ENCODE measurements at places on chromosomes 16 and 17. TPM values are rescaled to one million over a fixed set of nuclear protein-coding genes. Genes with fewer than 3 reads are reported as not detected.

Gene KATNB1
- 22.3 TPM for total RNA-seq

Gene SCO1
- total RNA-seq: 15.3 TPM

Gene ABCC6
- not detected for total RNA-seq

Gene KRTAP9-2
- total RNA-seq: not detected

Gene UQCRC2
- 146 TPM for total RNA-seq

Gene FOXL1
- total RNA-seq: not detected

Gene VMO1
- not detected for total RNA-seq

Gene KRT14
- not detected for total RNA-seq

Gene PTX4
- not detected for total RNA-seq

Gene CMIP
- 35.3 TPM for total RNA-seq

Gene GAST
- total RNA-seq: not detected

Gene TMEM114
- not detected for total RNA-seq

Gene KRT25
- not detected for total RNA-seq

Gene VTN
- total RNA-seq: 0.17 TPM

Gene CDH3
- total RNA-seq: 0.22 TPM

Gene ABCA6
- total RNA-seq: 0.25 TPM

Gene CENPT
- total RNA-seq: 77.5 TPM

Gene ITGAD
- total RNA-seq: not detected

Gene EFCAB5
- total RNA-seq: 0.53 TPM

Gene CYB5D1
- total RNA-seq: 8.7 TPM

Gene CDK5R1
- 21.7 TPM for total RNA-seq

Gene ZNF174
- 5.6 TPM for total RNA-seq

Gene GNG13
- not detected for total RNA-seq

Gene TEKT1
- total RNA-seq: not detected

Gene CKLF
- 10.6 TPM for total RNA-seq

Gene MEOX1
- total RNA-seq: 0.50 TPM

Gene ABI3
- total RNA-seq: 5.8 TPM

Gene CALB2
- total RNA-seq: not detected

Gene TMEM132E
- total RNA-seq: not detected

Gene PRSS53
- 3.9 TPM for total RNA-seq

Gene DPEP2
- 43.5 TPM for total RNA-seq

Gene CLEC10A
- 0.59 TPM for total RNA-seq

Gene CSNK1D
- total RNA-seq: 277 TPM

Gene MAPT
- 0.53 TPM for total RNA-seq

Gene LRRC46
- total RNA-seq: 0.42 TPM

Gene CD300A
- total RNA-seq: 2.6 TPM

Gene PLD2
- total RNA-seq: 10.2 TPM

Gene TP53TG3B
- total RNA-seq: not detected

Gene CES5A
- not detected for total RNA-seq

Gene IL21R
- 34.8 TPM for total RNA-seq

Gene OR1A1
- not detected for total RNA-seq

Gene TNK1
- total RNA-seq: 12.4 TPM

Gene OSGIN1
- total RNA-seq: 2.6 TPM

Gene PROCA1
- 3.5 TPM for total RNA-seq

Gene ST6GALNAC2
- 0.49 TPM for total RNA-seq

Gene ALOX12B
- total RNA-seq: 0.41 TPM

Gene TMEM238L
- total RNA-seq: not detected

Gene FOXF1
- not detected for total RNA-seq

Gene GPATCH8
- 76.9 TPM for total RNA-seq

Gene C16orf74
- total RNA-seq: 2.9 TPM

Gene OR1D2
- total RNA-seq: not detected

Gene RNF222
- total RNA-seq: 1.2 TPM

Gene NKD1
- 9.8 TPM for total RNA-seq

Gene RAI1
- total RNA-seq: 19.3 TPM

Gene FZD2
- total RNA-seq: not detected
